ENCODE measurements at places on chromosomes 7 and 10.

- no peak for DNase-seq
Observed at GRCh38 chr10:45673074-45673648, 589 bp upstream of the ZFAND4 start.

DNA sequence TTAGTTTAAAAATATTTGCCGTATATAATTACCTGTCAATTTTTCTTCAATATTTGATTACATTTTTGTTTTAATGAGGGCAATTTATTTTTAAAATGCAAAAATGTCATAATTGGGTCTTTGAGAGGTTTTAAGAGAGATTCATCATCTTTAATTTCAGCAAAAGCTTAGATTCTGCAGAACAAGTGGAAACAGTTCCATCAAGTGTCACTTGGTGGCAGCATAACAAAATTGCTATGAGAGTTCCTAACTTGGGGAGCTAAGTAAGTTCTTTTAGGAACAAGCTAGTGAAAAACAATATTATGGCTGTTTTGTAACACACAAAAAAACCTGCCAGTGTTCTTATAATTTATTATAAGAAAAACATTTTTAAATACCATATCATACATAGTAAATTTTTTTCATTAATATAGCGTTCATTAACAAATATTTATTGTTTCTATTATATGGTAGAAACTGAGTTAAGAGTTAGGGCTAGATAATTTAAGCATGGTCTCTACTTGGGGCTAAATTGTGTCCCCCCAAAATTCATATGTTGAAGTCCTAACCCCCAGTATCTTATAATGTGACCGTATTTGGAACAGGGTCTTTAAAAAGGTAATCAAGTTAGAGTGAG is 155.2 kb downstream of the MAGI2 start:
- peak; percentile 27 for DNase-seq

- no peak for DNase-seq
Observed at GRCh38 chr10:29499993-29500537, 134.7 kb downstream of the SVIL start.

- peak; percentile 94 for DNase-seq
Observed at GRCh38 chr7:1024331-1024841, 20.0 kb upstream of the GPR146 start.

DNA sequence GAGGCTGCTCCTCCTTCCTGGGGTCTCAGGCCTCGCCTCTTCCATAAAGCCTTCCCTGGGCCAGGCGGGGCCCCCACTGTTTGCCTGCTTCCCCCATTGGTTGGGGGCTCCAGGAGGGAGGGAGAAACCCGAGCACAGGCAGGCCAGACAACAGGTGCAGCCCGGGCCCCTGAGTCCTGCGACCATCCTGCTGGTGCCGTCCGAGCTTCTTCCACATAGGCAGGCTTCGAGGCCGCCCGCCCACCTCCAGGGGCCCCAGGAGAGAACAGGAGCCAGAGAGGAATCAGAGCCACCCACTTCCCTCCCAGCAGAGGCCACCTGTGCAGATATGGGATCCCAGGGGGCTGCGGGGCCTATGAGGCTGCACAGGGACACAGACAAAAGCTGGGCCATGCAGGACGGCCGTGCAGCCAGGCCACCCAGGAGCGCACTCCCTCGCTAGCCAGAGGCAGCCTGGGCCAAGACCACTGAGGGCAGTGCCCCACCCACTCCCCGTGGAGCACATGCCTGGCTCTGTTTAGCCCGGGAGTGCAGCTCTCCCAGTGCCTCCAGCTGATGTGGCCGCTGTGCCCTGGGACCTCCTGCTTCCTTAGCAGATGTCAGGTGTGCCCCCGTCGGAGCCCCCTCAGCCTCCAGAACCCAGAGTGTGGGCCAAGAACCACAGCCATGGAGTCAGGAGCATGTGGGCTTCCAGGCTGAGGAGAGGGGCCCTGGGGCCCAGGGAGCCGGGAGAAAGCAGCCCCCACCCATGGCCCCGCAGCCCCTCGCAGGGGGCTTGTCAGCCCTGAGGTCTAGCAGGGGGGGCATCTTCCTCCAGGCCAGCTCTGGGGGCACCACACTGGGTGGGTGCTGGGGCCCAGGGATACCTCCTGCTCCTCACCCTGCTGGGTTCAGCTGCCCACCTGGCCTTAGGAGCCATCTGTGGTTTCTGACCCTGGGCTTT is 59.9 kb upstream of the INPP5A start:
- DNase-seq = no peak

GRCh38 chr10:4755286-4755989 is 70.6 kb upstream of the AKR1E2 start:
- no peak for DNase-seq

DNA sequence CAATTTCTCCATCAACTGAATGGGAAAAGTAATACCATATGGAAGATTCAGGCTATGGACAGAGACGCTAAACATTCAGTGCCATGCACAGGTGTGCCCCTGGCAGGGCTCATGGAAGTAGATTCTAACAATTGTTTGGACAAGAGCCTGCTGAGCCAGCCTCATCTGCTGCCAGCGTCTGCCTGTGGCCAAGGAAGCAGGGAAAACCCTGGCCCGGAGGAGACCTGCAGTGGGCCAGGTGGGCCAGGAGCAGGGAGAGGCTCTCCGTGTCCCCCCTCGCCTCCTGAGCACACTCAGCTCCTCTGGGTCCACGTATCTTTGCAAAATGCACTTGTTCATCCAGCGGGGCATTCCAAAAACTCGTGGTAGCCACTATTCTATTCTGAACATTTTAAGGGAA is 130.1 kb downstream of the TCERG1L start:
- no peak for DNase-seq

DNA sequence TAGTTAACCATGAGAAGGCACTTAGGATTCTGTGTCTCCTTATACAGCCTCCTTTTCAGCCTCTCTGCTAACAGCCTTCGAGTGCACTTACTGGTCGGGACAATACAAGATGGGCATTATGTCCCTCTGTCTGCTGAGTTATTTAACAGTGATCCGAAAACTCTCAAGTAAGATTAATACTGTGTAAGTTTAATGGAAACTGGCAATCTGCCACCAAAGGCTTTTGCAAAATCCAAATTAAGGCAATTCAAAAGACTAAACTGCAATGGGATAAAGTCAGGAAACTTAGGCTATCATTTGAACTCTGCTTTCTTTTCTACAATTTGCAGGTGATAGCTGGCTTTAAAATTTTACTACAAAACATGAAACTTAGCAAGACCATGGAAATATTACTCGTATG is 477.8 kb downstream of the TFEC start:
- no peak for DNase-seq

- DNase-seq = no peak
Observed at GRCh38 chr7:13953368-13953767, 36.1 kb downstream of the ETV1 start.

- DNase-seq = no peak
Observed at GRCh38 chr7:1232103-1232466, 587 bp upstream of the UNCX start.

GRCh38 chr7:68785036-68785435 is 813.2 kb upstream of the AUTS2 start:
- DNase-seq = no peak

- no peak for DNase-seq
Observed at GRCh38 chr10:5484205-5484604, 15.2 kb downstream of the CALML5 start.

GRCh38 chr10:43901744-43902504 is 253.2 kb upstream of the ZNF32 start:
- DNase-seq = no peak

DNA sequence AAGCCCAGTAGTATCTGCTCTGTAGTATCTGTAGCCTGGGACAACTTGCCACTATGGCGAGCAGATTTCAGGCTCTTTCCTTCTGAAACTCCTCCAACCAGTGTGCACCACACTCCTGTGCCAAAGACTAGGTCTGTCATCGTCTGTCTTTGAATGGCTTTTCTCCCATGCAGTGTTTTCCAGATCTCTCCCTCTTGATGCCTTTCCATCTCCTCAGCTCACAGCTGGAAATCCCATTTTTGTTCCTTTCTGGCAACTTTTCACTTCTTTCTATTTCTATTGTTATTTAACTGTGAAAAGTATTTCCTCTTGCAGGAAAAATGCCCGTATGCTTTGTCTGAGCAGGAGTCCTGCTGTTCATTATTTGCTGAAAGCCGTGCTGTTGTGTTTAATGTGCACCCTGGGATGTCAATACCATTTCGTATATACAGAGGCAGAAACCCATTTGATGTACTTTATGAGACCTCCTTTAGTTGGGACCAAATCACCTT is 373.7 kb downstream of the PHTF2 start:
- DNase-seq = no peak

GRCh38 chr10:24963521-24964041 is 11.2 kb upstream of the PRTFDC1 start:
- no peak for DNase-seq

DNA sequence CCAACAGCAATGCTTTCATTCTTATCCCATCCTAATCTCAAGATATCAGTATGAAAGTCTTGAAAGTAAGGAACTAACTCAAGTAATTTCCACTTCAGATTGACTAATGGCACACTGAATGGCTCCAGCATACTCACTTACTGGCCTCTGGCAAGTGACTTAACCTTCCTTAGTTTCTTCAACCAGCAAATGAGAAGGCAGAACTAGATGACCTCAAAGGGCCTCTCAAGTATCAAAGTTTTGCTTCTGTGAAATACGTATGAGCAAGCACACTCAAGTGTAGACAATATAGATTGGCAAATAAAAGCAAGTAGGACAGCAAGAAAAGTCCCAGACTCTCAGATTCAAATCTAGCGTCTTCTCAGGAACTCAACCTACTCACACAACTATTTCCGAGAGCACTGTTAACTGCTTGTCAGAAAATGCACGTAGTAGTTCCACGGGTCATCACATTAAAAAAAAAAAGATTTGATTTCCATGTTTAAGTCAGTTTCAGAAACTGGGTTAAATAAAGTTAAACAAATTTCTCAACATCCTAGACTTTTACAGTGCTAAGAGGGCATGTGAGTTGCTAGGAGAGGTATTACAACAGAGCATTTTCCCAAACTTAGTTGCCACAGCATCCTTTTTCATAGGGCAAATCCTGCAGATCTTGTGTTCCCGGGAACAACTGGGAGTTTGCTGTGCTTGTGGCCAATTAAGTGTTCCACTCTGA is 276.9 kb upstream of the KLF14 start:
- peak; percentile 58 for DNase-seq

- peak; percentile 93 for DNase-seq
Observed at GRCh38 chr10:103966671-103967447, at the start of gene SLK. TSS of gene SLK (plus strand) at chr10:103967140. CDS start at chr10:103967746, 606 bp downstream.

GRCh38 chr7:147096629-147097028 is 980.0 kb downstream of the CNTNAP2 start:
- DNase-seq = peak; percentile 8

GRCh38 chr10:123998197-123999141 is 94.9 kb downstream of the CHST15 start:
- DNase-seq = peak; percentile 9

DNA sequence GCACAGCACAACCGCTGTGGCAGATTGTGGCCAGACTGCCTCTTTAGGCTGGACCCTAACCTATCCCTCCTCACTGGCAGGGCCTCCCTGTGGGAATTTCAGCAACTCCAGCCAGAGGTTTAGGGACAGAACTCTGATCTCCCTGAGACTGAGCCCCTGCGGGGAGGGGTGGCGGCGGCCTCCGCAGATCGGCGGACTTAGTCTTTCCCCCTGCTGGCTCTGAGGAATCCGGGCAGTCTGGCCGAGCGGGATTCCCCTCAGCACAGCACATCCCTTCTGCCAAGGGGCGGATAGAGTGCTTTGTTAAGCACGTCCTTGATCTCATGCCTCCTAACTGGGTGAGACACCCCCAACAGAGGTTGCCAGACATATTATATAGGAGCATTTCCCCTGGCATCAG is 224.2 kb upstream of the NPY start:
- DNase-seq = no peak

DNA sequence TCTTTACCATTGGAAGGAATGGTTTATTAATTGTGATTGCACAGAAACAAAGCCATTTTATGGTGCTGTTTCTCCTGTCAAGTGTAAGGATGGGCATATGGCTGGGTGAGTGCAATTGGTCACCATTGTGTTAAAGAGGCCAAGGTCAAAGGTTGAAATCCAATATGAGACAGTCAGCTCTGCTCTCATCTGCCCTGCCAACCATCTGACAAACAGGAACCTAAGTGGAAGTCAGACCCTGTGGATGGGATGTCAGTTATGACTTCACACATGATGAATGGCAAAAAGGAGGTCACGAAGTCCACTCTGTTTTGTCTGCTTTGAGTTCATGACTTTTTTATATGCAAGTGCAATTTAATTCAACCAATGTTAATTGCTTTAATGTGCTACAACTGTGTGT is 172.7 kb upstream of the TMEM229A start:
- DNase-seq = no peak

DNA sequence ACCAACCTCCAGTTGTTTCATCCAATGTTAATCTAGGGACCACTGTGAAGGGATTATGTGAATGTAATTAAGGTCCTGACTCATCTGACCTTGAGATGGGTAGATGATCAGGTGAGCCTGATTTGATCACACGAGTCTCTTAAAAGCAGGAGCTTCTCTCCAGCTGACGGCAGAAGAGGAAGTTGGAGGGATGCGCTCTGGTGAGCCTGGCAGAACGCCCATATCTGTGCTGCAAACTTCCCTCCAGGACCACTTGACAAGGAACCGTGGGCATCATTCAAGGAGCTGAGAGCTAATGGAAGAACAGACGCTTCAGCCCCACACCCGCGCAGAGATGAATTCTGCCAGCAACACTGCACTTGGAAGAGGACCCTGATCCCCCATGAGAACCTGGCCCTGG is 642.4 kb downstream of the TNS3 start:
- no peak for DNase-seq

GRCh38 chr10:129483430-129484010 is 16.5 kb downstream of the MGMT start:
- DNase-seq = no peak

DNA sequence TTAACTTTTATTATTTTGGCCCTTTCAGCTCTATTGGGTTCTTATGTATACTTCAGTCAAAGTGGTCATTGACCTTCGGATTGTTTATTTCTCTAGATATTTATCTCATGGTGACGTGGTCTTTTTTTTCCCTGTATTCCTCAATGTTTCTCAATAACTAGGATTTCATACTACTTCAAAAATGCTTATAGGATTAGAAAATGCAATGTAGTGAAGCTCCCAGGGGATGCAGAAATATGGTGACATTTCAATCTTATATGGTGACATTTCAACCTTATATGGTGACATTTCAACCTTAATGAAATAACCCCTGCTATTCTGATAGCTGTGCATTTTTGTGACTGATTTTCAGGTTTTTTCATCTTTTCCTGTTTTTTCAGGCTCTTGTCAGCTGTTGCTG is 51.4 kb downstream of the CHRM2 start:
- DNase-seq = no peak

DNA sequence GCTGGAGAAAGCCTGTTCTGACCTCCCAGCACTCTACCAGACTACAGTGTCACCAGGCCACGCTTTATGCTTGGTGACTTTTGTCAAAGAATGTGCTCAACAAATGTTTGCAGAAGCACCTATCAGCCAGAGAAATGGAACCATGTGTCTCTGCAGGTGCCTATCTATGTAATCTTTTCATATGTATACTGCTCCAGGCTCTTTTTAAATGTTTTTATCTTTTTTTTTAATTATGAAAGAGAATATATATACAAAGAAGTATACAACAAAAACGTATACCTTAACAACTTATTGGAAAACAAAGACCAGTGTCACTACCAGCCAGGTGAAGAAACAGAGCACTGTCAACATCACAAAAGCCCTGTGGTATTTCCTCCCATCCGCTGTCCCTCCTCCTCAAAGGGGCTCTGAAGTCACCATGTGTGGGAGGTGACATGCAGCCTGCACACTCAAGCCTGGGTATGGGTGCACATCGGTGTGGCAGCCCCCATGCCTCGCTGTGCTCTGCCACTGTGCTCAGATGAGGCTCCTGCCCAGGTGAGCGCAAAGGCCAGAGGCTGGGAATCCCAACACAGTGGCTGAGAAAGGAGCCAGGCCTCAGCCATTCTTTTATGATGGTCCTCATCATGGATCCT is 120.6 kb downstream of the CLEC2L start:
- DNase-seq = no peak

All from GM13977 (cell line).